ENCODE measurements at places on chromosomes 5 and 9.
A peak's percentile ranks its signal among the peaks of the same experiment; 100 is the strongest.

- no peak for DNase-seq
Measured at GRCh38 chr5:9343146-9343850, 202.6 kb downstream of the SEMA5A start.

GRCh38 chr9:122126331-122127261, 33.0 kb downstream of the NDUFA8 start:
- no peak for DNase-seq

GRCh38 chr9:114039484-114039883, 38.6 kb downstream of the AMBP start:
- no peak for DNase-seq

DNA sequence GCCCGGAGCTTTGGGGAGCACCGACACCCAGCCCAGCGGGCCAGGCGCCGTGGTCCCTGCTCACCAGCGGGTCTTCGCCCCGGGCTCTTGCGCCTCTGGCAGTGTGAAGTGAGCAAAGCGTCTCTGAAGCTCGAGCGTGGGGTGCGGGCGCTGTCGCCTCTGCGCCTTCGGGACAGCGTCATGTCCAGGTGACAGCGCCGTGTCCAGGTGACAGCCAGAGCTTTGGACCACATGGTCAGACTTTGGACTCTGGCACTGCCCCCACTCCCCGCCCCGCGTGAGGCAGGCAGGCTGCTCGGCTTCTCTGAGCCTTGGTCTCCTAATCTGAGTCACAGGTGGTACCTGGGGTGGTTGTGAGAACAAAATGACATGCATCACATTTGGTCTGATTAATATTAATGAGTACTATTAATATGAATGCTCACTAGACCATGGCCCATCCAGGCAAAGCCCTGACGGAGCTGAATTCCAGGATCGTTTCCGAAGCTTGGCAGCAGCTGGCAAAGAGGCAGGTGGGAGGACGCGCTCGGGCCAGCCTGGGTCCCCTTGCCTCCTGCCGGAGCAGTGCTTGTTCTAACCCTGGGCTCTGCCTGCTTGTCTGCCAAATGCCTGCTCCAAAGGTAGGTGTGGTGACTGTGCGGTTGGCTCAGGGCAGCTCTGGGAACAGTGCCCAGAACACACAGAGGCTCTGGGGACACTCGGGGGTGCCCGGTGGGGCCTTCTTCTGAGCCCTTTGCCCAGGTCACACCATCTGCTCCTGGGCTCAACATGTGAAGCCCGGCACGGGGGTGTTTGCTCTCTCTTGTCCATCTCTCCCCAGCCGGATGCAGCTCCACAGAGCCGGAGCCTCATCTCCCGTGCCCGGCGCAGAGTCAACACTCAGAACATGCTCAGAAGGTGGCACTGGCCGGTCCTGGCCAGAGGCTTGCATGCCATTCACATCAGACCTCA, 157.1 kb downstream of the OLFM1 start:
- DNase-seq: peak; percentile 30

- no peak for DNase-seq
Measured at GRCh38 chr5:77876862-77877502, 100.8 kb upstream of the TBCA start.

GRCh38 chr9:33113799-33114547, 37.5 kb upstream of the SMU1 start:
- no peak for DNase-seq

GRCh38 chr9:121783521-121784507, 132.4 kb downstream of the DAB2IP start:
- no peak for DNase-seq

GRCh38 chr9:86185872-86186271, 73.6 kb downstream of the C9orf153 start:
- DNase-seq: no peak

- no peak for DNase-seq
Measured at GRCh38 chr9:15543047-15543813, 9.6 kb upstream of the CCDC171 start.

- DNase-seq: no peak
Measured at GRCh38 chr9:37840560-37841194, 40.1 kb downstream of the DCAF10 start.

DNA sequence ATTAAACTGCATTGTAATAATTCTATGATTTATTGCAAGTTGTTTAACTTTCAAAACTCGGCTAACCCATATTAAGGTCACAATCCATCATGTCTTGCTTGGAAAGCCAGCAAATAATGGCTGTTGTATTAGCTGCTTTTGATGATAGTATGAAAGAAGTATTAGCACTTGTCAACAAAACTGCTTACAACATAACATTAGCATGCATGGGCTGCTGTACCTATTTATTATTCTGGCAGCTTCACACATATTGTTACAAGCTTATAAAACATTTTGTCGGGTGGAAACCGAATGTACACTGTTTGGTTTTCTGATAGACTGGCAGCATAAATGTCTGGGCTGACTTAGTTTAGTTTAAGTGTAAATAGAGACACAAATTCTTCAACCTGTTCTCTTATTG, 378.3 kb downstream of the KIAA0825 start:
- no peak for DNase-seq

GRCh38 chr5:72480841-72481240, 26.4 kb downstream of the ZNF366 start:
- DNase-seq: no peak

- no peak for DNase-seq
Measured at GRCh38 chr9:91845879-91846278, 104.1 kb downstream of the ROR2 start.

- DNase-seq: peak; percentile 84
Measured at GRCh38 chr5:135887447-135887864, 8.2 kb downstream of the IL9 start.

GRCh38 chr9:120870206-120870605, 6.8 kb downstream of the PHF19 start:
- DNase-seq: no peak

DNA sequence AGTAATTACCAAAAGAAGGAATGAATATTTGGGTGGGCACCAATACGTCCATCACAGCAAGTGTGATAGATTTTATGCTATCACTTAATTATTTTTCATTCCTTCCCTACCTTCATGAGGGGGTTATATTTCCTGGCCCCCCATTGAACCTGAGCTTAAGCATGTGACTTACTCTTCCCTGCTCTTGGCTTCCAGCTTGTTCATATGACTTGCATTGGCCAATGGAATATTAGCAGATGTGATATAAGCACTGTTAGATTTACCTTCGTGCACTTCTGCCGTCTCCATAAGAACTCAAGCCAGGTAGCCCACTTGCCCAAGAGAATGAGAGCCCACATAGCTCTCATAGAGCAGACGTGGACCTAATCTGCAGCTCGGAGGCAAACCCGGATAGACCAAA, 99.1 kb upstream of the SMARCA2 start:
- no peak for DNase-seq

DNA sequence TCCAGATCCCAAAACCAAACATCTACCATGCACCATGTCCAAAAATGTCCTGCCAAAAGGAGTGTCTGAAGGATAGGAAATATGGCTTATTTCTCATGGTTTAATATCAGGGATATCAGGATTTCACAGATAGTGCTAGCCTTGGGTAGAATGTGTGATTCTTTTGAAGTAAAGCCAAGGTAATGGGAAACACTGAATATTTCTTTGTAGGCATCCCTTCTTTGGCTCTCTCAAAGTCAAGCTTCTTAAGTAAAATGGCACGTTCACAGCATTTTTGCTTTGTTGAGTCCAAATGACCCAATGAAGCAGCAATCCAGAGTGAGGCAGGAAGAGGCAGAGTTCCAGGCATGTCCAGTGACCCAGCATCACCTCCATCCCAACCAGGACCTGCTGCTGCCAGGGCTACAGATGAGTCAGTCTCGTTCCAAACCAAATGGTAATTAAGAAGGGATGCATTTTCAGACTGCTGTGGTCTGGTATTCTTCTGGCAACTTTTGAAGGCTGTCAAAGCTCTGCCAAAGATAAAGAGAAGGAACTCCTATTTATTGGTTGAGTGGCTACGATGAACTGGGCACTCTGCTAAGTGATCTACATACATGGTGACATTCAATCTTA, 678.8 kb upstream of the KLF4 start:
- no peak for DNase-seq

DNA sequence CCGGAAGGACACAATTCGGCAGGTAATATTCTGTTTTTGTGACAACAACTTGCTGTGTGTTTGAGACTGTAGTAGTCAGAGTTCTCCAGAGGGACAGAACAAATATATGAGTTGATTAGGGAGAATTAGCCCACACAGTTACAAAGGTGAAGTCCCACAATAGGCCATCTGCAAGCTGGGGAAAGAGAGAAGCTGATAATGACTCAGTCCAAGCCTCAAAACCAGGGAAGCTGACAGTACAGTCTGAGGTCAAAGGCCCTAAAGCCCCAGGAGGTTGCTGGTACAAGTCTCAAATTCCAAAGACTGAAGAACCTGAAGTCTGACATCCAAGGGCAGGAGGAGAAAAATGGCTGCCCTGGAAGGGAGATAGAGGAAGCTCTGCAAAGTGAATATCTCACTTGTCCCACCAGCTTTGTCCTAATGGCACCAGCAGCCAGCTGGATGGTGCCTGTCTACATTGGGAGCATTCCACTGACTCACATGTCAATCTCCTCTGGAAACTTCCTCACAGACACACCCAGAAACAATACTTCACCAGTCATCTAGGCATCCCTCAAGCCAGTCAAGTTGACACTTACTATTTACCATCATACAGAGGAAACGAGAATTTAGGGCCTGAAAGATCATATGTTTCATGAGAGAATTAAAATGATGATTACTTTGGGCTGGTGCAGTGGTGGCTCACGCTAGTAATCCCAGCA, 36.3 kb upstream of the CTXN3 start:
- DNase-seq: no peak

DNA sequence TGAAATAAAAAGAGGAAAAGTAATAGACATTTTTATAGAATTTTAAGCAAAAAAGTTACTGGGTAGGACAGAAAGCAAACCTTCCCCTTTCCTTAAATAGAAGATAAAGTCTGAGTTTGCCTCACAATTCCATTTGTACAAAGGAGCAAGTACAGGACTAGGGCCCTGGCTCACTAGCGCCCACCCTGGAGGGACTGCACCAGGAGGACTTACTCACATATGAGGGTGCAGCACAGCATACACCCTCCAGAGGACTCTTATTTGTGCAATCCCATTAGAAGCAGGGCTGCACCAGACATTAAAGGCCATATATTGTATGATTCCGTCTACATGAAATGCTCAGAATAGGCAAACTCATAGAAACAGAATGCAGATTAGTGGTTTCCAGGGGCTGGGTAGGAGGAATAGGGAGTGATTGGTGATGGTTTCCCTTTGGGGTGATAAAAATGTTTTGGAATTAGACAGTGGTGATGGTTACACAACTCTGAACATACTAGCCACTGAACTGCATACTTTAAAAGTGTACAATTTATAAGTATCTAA, 4.5 kb downstream of the REEP5 start:
- DNase-seq: peak; percentile 26

- no peak for DNase-seq
Measured at GRCh38 chr9:19288081-19288480, 57.6 kb downstream of the DENND4C start.

GRCh38 chr5:67985686-67986387, 229.7 kb upstream of the PIK3R1 start:
- no peak for DNase-seq

GRCh38 chr5:119187776-119188529, 117.1 kb downstream of the DMXL1 start:
- no peak for DNase-seq

- DNase-seq: no peak
Measured at GRCh38 chr9:95770653-95771131, 104.8 kb upstream of the ERCC6L2 start.

DNA sequence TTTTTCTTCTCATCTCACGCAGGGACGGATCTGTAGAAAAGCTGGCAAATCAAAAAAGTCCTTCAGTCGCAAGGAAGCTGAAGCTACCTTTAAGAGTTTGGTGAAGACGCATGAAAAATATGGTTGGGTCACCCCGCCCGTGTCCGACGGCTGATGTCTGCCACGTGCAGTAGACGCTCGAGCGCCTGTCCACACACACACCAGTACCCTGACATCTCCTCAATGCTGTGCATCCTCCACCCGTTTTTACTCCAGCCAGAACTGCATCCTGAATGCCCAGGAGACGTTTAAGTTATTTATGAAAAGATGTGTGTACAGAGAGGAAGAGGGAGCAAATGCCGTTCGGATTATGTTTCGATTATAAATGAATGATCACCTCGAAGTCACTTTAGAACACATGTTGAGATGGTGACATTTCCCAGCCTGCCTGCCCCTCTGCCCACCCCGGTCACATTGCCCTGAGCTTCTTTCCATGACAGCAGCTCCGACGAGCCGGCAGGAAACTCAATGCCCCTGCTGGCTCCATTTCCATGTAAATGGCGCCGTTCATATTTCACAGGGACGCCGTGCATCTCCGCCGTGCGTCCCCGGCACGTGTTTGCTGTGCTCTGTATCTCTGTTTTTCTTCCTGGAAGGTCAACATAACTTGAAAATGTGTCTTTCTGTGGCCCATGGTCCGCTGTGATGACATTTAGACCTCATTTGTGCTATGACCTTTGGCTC, 42.7 kb downstream of the UBE2QL1 start:
- DNase-seq: no peak

DNA sequence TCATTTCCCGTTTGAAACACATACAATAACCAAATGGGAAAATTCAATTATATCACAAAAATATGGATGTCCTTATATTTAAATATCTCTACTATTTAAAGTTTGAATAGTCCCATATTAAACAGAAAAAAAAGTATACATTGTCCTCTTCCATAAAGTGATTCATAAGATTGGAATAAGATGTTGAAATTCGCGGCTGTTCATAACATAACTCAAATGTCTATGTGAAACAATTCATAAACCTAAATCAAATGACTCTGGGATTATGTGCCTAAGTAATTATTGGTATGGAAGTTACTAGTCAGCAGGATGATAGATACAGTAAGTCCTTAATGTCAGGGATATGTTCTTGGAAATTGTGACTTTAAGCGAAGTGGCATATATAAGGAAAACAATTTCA, 3.9 kb upstream of the EFNA5 start:
- no peak for DNase-seq

DNA sequence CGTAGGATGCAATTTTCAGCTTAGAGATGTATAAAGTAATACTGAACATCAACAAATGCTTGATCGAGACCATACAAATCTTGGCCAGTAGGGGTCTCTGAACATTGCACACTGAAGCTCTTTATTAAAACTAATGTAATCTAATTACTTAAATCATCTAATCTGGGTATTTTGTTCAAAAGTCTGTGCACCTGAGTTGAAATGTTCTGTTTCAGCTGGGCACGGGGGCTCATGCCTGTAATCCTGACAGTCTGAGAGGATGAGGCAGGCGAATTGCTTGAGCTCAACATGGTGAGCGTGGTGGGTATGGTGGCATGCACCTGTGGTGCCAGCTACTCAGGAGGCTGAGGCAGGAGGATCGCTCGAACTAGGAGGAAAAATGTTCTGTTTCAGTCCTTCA, 41.0 kb downstream of the ESM1 start:
- DNase-seq: peak; percentile 28

GRCh38 chr5:66252849-66253248, 108.7 kb downstream of the SREK1 start:
- no peak for DNase-seq

DNA sequence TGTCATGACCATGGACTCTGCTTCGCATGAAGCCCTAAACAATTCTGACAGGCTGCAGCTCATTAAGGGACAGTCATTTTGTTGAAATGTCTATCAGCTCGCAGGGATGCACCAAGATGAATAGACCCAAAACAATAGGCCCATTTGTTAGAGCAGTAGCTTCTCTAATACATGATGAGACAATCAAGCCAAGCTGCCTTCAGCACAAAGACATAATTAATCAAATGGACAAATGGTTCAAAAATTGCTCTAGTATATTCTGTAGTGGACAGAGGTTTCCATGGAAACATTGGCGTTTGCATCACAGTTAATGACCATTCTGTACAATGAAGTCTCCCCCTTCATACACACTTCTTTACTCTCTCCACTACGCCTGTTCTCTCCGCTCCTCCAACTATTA, 274.6 kb downstream of the ANXA1 start:
- no peak for DNase-seq
